Fibroblast of lung (primary cell): ENCODE measurements at places on chromosomes 2 and 18. TPM values are rescaled to one million over a fixed set of nuclear protein-coding genes. Genes with fewer than 3 reads are reported as not detected.

The MAL gene
- total RNA-seq: under 0.01 TPM in 1 of 2 replicates, not detected in the other

The MATN3 gene
- 0.51 and 2.3 TPM in 2 replicates for total RNA-seq

The WNT6 gene
- total RNA-seq: not detected in 2 replicates

The DNAJC27 gene
- total RNA-seq: 5.1 and 7.3 TPM in 2 replicates

The NDUFV2 gene
- total RNA-seq: 89.6 and 97.3 TPM in 2 replicates

The ACMSD gene
- not detected in 2 replicates for total RNA-seq

The IRS1 gene
- 18.7 and 29.1 TPM in 2 replicates for total RNA-seq
